ENCODE measurements at places on chromosomes 6 and 20.
A peak's percentile ranks its signal among the peaks of the same experiment; 100 is the strongest.

- DNase-seq: no peak
Observed at GRCh38 chr6:34059136-34059731, 86.7 kb downstream of the GRM4 start.

GRCh38 chr20:49608752-49609670 is 41.1 kb upstream of the PTGIS start:
- peak; percentile 59 for DNase-seq

- DNase-seq: no peak
Observed at GRCh38 chr6:111581957-111582356, 23.7 kb downstream of the TRAF3IP2 start.

DNA sequence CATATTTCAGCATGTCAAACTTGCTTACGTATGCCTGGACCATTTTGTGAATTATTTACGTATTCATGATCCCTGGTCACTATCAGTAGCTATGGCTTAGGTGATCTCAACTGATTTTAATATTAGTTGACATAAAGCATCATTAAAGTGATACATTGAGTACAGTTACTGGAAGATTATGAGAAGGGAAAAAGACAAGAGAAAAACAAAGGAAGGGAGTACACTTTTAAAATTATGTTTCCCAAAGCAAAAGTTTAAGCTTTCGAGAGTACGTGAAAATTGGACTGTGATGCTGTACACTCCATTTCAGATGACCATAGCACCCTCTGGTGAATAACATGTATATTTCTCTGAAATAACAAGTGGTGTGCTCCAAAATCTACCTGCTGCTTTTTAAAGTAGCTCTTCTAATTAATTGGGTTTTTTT is 215.0 kb upstream of the HSF2 start:
- DNase-seq: no peak

DNA sequence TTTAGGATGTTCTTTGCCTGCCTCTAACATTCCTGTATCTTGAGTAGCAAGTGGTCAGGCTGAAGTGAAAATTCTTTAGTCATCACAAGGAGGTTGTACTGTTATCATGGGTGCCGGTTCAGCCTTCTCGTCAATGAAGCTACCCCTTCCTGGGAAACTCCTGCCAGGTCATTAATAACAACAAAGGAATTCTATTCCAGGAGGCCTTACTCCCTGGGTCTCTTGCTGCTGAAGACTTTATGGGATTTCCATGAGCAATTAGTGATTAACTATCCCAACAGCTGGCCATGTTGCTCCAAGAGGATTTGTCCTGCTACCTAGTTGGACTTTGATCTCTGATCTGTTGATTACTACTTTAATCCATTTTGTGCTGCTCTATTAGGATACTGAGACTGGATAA is 62.7 kb upstream of the ELOVL5 start:
- no peak for DNase-seq

DNA sequence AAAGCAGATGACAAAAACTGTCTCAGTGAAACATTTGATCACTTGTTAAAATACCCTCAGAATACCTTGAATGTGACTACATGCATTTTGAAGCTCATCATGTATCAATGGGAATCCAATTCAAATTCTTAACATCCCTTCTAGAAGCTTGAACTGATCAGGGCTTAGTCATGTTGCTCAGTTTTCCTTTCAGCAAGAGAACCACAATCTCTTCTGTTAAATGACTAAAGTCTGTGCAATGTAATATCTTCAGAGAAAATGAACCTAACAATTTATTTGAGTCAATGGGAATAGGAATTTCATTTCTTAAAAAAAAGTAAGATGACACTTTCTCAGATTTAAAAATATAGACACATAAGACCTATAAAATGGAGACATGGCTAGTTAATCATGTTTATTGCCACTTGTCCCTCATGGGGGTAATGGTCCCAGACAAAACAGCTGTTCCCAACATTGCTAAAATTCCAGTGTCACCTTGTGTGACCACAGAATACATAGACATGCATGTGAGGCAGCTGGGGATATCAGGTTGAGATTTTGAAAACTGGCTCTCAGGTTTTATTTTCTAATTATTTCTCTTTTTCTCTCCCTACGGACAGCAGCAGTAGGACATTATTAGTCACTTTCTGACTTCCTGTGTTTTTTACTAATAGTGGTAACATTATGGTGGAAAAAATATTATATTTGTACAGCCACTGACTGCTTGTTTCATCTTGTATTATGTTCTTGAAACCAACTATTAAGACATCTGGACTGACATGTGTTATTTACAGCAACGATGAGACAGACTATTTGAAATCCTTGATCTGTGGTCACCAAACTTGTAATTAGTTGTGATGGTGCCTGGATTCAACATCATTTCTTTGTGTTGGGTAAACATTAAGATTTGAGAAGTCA is 192.5 kb downstream of the COL9A1 start:
- DNase-seq: no peak

DNA sequence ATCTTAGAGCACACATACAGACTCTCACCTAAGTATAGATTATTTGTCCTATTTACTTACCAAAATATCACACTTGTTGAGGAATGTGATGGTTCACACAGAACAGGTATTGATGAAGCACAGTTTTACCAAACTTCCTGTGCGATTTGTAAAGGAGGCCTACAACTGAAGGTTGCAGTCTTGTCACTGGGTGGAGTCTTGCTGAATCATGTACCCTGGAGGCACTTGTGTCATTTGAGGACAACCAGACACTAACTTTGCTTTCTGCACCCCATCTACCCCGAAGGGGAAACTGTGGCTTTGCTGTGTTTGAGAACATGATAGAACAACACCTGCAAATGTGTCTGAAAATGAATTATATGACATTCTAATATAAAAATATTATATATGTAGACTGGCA is 32.4 kb upstream of the HINT3 start:
- DNase-seq: no peak
